ENCODE measurements at places on chromosomes 2 and 18.

- no peak for DNase-seq
Measured at GRCh38 chr2:241248289-241248688, 59.8 kb downstream of the ANO7 start.

DNA sequence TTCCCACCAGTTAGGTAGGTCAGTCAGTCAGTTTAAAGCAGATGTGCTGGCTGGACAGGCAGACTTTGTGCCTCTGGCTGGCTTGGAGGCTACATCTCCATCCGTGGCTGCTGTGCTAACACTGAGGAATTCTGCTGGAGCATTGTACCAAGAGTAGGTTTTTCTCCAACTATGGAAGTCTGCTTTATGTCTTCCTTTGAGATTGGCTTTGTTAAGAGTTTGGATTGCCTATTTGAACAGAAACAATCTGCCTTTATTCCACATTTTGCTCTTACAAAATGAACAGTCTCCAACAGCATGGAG lies 46.7 kb downstream of the WDR75 start:
- DNase-seq, result no peak

DNA sequence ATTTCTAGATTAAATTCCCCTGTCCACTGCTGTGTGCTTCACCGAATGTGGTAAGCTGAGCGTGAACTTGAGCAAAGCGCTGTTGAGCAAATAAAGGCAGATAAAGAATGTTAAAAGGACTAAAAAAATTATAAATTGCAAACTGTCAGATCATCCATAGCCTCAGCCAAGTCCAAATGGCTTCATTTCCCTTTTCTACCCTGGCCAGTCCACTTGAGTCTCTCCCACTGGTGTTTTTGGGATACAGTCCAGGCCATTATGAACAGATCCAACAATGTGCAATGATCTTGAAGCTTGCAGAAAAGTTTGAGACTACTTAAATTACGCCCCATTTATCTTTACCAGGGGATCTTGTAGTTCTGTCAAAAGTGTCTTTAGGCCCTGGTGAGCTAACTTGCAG lies 254.6 kb upstream of the PIK3C3 start:
- no peak for DNase-seq

DNA sequence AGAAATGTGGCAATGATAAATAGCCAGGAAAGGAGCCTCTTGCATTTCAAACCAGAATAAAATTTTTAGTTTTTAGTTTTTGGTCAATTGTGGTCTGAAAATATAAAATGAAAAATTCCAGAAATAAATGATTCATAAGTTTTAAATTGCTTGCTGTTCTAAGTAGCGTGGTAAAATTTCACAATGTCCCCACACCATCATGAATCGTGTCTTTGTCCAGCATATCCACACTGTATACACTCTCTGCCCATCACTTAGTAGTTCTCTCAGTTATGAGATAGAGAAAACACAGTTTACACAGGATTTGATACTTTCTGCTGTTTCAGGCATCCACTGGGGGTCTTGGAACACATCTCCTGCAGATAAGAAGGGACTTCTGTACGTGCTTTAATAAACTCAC lies 783.9 kb downstream of the TSN start:
- no peak for DNase-seq

DNA sequence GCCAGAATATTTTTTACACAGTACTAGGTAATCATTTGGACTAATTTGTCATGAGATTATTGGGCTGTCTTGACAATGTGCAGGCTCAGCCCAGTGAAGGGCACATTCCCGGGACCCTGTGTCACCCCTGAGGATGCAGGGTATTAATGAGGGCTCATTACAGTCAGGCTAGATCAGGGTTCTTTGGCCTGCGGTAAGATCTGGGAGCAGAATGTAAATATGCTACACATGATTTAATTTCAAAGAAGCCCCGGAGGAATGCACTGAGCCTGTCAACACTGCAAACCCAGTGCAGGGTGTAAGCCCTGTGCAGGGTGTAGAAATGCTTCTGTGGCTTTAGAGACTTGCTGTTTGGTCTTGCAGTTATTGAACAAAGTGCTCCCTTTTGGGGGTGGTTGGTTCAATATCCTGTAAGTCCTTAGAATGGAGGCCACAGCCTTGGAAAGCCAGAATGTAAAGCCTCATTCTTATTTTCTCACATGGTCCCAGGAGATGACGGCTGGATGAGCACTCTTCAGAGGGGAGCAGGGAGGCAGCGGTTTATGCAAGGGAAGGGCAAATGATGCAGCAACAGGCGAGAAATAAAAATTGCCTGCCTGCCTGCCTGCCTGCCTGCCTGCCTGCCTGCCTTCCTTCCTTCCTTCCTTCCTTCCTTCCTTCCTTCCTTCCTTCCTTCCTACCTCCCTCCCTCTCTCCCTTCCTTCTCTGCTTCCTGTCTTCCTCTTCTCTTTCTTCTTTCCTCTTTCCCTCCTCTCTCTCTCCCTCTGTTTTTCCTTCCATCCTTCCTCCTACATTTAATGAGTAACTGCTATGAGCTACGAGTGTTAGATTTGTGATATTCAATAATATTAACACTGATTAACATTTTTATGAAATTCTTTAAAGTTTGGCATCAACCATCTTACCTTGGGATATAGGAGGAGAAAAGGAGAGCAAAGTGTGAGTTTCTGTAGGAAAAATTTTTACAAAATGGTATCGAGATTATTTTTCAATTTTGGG lies 148.8 kb downstream of the VAPA start:
- DNase-seq, result no peak
